AG08395 (cell line): ENCODE measurements at places on chromosomes 5 and 9.

DNA sequence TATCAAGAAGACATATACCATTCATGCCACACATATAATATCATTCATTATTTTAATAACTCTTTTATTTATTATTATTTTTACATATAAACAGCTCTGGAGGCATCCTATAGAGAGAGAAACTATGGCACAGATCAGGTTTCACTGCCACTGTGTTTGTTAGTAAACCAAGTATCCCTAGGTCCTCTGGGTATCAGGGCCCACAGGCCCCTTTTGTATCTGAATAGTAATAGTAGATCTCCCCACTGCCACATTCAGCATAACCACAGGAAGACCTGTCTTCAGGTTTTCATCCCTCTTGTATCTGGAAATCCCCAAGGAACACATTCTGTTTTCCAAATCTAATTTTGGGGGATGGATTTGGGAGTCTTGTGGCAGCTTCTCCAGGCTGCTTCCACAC lies 94.0 kb downstream of the SPATA31D1 start:
- no peak for DNase-seq

DNA sequence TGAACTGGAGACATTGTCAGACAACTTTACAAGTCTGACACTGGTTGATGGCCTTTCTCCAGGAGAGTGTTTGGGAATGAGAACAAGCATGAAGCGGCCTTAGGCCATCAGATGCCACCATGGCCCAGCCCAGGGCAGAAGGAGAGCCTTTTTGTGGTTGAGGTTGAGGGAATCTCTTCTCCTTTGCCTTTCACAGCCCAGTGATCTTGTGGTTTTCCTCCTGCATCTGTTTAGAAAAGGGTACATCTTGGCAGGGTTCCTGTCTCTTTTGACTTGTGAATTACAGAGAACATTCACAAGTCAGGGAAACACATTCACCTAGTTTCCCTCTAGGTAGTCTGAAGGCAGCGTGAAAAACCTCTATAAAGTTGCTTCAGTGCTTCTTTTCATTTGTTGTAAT lies 27.5 kb downstream of the DMRT2 start:
- no peak for DNase-seq

DNA sequence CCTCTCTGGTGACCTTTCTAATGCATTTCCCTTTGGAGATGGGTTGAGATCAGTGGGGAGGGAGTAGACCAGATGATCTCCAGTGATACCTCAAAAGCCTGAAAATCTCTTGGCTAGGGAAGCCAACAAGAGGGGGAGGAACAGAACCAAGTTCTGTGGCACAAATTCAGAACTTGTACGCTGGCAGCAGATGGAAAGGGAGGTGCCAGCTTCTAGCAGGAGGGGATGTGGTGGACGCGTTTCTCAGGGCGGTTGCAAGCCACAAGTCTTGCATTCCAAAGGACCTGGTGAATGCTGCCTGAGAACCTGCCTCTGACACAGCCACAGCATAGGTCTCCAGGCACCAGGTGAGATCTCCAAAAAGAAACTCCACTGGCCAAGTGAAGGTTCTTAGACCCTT lies 13.4 kb downstream of the SLIT3 start:
- no peak for DNase-seq

- no peak for DNase-seq
Observed at GRCh38 chr9:133737071-133737773, 930 bp downstream of the SARDH start.

GRCh38 chr9:134208310-134208841 lies 44.0 kb upstream of the RNU6ATAC start:
- no peak for DNase-seq

DNA sequence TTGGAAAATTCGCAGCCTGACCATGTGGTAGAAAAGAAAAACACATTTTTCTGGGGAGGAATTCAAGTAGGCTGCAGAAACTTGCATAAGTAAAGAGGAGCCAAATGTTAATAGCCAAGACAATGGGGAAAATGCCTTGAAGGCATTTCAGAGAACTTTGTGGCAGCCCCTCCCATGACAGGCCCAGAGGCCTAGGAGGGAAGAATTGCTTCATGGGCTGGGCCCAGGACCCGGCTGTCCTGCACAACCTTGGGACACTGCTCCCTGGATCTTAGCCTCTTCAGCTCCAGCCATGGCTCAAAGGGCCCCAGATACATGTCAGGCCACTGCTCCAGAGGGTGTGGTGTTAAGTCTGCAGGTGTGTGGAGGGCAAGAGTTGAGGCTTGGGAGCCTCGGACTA lies 158.6 kb downstream of the OSTF1 start:
- no peak for DNase-seq
